ENCODE measurements at places on chromosomes 16 and 17.
A peak's percentile ranks its signal among the peaks of the same experiment; 100 is the strongest.

GRCh38 chr16:1333149-1333812, at the start of gene BAIAP3:
Gene BAIAP3, plus strand, starts transcription at chr16:1333645. Its CDS starts 4,905 bp downstream, at chr16:1338550.
- DNase-seq = peak; percentile 49

DNA sequence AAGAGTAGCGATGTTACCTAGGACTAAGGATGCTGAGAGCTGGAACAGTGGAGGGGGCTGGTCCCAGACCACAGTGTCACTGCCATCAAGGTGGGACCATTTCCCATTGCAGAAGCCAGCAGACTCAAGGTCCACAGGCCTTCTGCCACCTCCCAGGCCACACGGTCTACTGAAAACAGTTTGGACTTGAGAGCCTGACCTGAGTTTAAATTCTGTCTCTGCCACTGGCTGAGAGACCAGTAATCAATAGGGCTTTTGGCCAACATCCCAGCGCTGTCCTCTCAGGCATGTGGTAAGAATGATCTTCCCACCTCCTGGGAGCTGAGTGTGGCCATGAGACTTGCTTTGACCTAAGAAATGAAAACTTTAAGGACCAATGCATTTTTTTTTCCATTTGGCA, 331.4 kb upstream of the CDH5 start:
- DNase-seq = no peak

DNA sequence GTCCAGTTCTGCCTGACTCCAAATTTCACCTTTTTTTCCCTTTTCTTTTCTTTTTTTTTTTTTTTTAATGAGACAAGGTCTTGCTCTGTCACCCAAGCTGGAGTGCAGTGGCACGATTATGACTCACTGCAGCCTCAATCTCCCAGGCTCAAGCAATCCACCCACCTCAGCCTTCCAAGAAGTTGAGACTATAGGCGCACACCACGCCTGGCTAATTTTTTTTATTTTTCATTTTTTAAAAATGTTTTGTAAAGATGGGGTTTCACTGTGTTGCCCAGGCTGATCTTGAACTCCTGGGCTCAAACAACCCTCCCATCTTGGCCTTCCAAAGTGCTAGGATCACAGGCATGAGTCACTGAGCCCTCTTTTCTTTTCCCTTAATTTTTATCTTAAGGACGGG, 33.4 kb upstream of the RBBP6 start:
- DNase-seq = no peak

DNA sequence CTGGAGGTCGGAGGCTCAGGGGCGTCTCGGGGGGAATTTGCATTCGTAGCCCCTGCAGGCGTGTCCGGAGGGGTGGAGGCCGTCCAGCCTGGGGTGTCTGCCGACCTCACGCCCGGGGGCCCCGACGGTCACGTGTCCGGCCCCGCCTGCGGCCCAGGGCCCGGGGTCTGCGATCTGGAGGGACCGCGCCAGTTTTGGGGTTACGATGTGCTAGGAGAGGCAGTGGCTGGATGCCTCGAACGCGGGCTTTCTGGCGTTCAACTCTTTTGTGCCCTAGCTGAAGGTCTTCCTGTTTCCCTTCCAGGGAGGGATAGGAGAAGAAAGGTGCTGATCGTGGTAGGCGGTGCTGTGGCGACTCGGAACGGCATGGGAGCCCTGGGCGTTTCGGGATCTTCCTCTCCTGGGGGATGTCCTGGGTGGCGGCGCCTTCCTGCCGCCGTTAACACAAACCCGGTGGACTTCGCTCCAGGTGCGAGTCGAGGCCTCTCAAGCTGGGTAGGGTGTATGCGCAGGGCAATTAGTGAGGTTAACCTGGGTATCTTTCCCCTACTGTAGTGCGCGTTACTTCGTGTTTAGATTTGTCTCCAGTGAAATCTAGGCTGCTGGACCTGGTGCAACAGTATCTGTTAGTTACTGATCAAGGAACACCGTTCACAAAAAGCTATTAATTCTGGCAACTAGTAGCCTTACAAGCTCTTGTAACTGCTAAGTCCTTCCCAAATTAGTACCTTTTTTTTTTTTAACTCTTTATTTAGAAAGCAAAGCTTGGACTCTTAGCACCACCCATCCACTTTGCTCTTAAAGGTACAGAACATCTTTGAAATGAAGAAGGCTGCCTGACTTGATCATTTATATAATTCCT, 1.3 kb downstream of the AKAP1 start:
- DNase-seq = peak; percentile 50

GRCh38 chr17:3754458-3755334, 31.0 kb downstream of the HASPIN start:
- DNase-seq = no peak
